ENCODE measurements at places on chromosomes 2 and 18. TPM values are rescaled to one million over a fixed set of nuclear protein-coding genes. Genes with fewer than 3 reads are reported as not detected.

SLC11A1 gene
- 0.26 TPM for total RNA-seq

LYPD6 gene
- not detected for total RNA-seq

IGFBP2 gene
- 2.0 TPM for total RNA-seq

SIGLEC15 gene
- 3.2 TPM for total RNA-seq

FAM117B gene
- 1.3 TPM for total RNA-seq

ANO7 gene
- 0.63 TPM for total RNA-seq

All from bronchial smooth muscle cell (primary cell).